RWPE2 (cell line): ENCODE measurements at places on chromosomes 6 and 20.

DNA sequence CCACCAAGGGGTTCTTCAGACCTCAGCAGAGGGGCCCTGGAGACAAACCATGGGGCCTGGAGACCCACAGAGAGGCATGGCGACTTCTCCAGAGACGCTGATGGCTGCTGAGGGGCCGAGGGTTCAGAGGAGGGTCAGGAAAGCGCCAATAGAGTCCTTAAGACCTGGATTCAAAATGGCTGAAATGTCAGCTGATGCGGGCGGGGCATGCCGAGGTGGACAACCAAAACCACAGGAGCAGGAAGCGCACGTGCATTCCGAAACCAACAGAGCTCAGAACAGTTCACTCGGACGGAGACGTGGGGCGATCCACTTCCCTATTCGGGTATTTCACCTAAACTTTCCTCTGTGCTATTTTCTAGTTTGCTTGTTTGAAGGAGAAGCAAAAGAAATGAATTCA, 99.9 kb upstream of the RIN2 start:
- no peak for DNase-seq

DNA sequence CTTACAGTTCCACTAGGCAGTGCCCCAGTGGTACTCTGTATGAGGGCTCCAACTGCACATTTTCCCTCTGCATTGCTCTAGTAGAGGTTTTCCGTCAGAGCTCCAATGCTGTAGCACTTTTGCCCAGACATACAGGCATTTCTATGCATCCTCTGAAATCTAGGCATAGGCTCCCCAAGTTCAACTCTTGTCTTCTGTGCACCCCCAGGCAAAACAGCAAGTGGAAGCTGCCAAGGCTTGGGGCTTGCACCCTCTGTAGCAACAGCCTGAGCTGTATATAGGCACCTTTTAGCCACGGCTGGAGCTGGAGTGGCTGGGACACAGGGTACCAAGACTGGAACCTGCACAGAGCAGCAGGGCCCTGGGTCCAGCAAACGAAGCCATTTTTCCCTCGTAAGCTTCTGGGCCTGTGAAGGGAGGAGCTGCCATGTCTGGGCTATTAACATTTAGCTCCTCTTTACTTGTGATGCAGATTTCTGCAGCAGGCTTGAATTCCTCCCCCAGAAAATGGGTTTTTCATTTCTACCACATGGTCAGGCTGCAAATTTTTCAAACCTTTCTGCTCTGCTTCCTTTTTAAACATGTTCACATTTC, 596.2 kb upstream of the ADGRB3 start:
- DNase-seq: no peak

- DNase-seq: peak; percentile 38
These were observed 7.5 kb upstream of the KIAA1755 start for GRCh38 chr20:38267901-38268514.

DNA sequence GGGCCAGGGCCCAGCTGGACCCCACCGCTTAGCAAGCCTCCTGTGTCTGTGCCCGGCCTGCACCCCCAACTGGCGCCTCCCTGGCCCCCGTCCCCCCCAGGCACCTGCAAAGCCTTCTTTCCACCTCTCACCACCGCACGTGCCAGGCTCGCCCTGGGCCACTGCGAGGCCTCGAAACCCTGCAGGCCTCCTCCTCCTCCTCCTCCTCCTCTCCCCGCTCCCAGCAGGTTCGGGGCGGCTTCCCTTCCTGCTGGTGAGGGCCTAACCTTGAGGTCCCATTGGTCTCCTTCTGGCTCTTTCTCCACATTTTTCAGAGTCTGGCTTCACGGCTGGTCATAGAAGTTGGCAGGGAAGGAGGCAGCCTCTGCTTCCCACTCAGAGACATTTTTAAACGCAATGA, 76.8 kb upstream of the GATA5 start:
- DNase-seq: no peak

DNA sequence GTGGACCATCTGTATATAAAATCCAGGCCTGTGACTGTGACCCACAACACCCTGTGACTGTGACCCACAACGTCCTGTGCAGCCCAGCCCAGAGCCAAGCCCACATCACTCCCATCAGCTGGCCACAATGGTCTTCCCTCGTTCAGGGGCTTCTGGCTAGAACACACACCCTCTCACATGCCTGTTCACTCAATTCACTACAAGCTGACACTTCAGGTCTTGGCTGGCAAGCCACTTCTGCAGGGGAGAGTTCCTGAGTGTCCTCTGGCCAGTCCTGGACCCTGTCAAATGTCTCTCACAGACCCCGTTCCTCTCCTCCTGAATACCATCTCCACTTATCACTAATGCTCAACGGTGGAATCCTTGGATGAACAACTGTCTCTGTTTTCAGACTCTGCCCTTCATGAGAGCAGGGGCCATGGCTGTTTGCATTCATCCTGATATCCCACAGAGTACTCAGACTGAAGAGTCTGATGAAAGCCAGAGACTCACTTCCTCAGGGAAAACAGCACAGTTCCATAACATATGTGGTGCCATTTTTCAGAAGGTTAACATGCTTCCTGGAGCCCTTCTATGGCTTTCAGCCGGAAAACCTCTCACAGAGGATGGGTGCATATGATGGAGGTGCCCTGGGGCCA, 56.0 kb downstream of the MYH7B start:
- DNase-seq: peak; percentile 66

DNA sequence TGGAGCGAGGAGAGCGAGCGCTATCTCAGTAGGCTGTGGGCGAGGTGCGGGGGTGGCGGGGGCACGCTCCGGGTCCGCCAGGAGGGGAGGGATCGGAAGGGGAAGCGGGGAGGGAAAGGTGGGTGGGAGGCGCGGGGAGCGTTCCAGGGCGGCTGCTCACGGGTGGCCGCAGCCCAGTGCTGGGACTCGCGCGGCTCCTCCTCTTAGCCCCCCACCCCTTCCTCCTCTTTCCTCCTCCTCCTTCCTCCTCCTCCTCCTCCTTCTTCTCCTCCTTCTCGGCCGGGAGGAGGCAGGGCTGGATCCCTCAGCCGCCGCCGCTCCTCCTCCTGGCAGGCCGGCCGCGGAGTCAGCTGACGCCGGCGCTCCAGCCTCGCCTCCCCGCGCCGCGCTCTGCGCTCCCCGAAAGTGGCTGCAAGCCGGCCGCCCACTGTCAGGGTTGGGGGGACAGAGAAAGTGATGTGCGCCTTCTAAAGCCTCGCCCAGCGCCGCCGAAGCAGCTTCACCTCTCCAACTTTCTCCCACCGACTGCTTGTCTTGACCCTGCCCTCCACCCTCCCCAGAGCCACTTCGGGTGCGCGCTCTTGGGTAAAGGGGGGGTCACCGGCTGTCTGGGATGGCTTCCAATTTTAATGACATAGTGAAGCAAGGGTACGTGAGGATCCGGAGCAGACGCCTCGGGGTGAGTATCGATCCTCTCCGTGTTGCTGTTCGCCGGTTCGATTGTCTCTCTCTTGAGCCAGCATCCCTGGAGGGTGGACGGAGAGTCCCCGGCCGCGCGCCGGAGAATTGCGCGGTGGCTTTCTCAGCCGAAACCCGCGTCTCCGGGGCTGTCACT, at the start of gene DOK5:
TSS of gene DOK5 (plus strand) at position 260 of the 835 bp plus-strand sequence. CDS start at position 614, 354 bp downstream.
- no peak for DNase-seq

DNA sequence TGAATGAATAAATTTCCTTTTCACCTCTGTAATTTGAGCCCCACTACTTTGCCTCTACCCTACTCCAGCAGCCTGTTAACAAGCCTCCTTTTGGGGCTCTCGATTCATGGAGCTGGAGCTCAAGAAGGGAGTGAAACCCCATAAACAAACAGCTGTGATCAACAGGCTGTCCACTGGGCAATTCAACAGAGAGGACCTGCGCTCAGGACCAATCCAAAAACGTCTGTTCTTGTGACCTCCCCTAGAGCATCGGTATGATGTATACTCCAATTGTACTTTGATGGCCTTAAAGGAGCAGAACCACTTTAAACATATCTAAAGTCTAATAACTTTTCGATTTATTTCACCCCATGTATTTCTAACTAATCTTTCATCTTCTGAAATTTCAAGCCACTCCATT, 37.4 kb downstream of the HIVEP2 start:
- DNase-seq: no peak

GRCh38 chr6:157030755-157031154, 253.6 kb downstream of the ARID1B start:
- no peak for DNase-seq
